ENCODE measurements at places on chromosomes 1 and 21.

- DNase-seq = peak; percentile 18
Measured at GRCh38 chr21:15224346-15225086, 159.7 kb upstream of the NRIP1 start.

DNA sequence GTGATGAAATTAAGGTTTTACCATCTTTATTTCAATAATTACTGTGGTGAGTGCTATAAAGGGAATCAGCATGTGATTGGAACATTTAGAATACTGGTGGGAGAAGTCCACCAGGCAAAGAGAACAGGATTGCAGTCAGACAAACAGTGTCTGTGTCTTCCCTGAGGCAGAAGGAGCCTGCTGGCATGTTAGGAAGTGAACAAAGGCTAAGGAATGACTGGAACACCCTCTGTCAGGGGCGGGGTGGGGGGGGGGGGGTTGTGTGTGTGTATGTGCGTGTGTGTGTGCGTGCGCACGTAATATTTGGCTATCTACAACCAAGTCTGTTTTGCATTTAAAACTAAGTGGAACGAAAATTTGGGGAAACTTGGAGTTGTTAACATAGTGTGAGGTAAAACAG lies 30.2 kb downstream of the SRRM1 start:
- DNase-seq = peak; percentile 21

- no peak for DNase-seq
Measured at GRCh38 chr21:29481081-29481480, 182.4 kb downstream of the BACH1 start.

GRCh38 chr1:16905110-16905867 lies 9.5 kb downstream of the RNU1-2 start:
- peak; percentile 35 for DNase-seq

DNA sequence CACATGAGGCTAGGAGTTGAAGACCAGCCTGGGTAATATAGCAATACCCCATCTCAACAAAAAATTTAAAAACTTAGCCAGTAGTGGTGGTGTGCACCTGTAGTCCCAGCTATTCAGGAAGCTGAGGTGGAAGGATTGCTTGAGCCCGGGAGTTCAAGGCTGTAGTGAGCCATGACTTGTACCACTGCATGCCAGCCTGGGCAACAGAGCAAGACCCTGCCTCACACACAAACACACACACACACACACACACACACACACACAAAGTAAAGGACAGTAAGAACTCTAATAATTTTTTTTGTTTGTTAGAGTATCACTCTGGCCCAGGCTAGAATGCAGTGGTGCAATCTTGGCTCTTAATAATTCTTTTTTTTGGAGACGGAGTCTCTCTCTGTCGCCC lies 138.0 kb upstream of the SOD1 start:
- no peak for DNase-seq

DNA sequence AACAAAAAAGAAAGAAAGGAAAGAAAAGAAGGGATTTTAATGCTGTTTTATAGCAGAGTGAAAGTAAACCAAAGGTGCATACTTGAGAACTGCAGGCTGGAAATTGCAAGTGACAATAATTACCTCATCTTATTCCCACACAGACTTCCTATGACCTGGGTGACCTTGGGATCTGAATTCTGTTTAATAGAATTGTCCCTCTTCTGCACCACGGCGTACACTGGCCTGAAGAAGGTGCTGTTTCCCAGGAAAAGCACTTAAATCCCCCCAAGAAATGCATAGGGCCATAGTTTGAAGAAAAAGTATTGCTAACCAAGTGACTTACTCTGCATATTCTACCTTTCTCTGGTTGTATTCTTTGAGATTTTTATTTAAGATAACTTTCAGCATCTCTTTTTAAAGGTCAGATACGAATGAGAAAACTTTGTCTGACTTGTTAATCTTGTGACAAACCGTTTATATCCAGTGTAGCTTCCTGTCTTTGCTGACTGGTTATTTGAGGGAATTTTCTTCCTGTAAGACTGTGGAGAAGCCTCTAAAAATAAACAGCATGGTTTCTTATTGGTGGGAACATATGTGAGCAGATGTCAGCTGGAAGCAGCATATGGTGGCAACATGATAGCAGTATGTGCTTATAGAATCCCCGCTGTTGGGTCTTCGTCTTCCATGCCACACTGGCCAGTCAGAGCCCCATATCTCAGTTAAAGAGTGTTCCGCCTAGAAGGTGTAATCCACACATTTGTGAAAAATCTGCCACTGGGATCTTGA lies 16.3 kb downstream of the TGFB2 start:
- DNase-seq = peak; percentile 58

DNA sequence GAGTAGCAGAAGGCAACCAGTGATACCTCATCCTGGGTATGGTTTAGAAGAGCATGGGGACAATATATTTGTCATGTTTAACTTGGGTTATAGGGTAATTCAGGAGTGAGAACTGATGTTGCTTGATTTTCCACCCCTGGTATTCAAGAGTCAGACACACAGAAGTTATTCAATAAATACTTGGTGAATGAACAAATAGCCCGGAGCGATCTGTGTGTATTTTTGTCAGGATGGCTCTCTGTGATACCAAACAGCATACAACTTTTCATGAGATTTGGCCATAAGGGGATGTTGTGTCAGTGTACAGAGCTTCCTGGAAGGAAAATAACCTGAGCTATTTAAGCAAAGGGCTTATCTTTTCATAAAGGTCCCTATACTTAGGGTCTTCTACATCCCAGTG lies 270.2 kb upstream of the C1orf87 start:
- DNase-seq = no peak

DNA sequence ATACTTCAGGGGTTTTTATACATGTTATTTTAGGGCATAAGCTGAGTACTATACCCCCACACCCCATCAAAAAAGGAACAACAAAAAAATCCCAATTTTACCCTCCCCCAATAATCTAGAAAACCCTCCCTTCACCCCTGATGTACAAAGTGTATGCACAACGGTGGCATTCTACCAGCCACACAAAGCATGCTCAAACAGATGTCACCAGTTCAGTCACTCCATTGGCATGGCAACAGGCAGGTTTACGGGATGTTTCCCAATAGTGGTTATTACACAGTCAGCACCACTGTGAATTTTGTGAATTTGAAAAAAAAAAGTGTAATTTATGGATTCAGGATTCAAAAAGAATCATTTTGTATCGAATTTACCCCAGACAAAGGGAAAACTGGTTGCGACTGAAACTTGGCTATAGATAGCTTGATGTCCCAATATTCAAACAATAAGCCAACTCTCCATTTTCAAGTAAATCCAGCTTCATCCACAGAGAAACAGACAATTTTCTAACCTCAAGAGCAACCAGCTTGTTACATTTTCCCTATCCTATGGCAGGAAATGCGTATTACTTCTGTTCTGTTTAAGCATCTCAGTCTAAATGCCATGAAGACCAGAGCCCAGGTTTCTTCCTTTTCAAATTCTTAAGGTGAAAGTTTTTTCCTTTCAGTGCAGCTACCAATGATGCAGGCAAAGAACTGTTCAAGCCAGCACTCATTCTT lies 34.0 kb upstream of the SLC45A3 start:
- DNase-seq = peak; percentile 62

- DNase-seq = no peak
Measured at GRCh38 chr1:241605146-241605805, 34.9 kb downstream of the CHML start.

DNA sequence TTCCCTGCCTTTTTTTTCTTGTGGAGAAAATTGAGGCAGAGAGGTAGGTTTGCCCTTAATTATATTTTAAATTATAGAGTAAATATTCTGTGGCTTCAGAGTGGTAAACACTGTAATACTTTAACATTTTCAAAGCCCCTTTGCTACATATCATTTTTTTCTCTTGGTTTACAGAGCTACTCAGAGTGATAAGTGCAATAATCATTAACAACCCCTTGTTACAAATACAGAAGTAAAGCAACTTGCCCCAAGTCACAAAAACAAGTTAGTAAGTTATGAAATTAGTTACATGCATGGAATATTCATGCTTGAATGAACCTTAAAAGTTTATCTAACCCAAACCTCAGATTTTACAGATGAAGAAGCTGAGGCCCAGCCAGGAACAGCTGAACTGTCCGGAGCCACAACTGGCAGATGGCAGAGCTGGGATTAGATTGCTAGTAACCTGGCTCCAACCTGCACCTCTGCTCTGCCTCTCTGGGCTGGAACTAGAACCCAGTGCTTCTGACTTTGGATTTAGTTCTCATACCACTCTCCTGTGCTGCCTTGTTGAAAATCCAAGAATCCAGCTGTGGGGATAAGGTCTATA lies 48.7 kb downstream of the TNN start:
- DNase-seq = no peak

DNA sequence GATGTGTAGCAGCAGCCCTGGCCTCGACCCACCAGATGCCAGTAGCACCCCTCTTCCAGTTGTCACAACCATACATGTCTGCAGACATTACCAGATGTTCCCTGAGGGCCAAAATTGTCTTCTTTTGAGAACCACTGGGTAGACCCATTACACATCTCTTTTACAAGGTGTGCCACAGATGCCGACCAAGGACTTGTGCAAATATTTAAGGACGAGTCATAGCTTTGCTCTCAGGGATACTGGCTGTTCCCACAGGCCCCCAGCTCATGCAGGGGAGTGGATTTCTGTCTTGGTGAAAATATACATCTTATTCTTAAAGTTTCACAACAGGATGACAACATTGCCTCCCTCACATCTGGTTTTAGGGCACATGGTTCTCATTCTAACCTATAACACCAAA lies 59.4 kb upstream of the ZBTB18 start:
- no peak for DNase-seq

DNA sequence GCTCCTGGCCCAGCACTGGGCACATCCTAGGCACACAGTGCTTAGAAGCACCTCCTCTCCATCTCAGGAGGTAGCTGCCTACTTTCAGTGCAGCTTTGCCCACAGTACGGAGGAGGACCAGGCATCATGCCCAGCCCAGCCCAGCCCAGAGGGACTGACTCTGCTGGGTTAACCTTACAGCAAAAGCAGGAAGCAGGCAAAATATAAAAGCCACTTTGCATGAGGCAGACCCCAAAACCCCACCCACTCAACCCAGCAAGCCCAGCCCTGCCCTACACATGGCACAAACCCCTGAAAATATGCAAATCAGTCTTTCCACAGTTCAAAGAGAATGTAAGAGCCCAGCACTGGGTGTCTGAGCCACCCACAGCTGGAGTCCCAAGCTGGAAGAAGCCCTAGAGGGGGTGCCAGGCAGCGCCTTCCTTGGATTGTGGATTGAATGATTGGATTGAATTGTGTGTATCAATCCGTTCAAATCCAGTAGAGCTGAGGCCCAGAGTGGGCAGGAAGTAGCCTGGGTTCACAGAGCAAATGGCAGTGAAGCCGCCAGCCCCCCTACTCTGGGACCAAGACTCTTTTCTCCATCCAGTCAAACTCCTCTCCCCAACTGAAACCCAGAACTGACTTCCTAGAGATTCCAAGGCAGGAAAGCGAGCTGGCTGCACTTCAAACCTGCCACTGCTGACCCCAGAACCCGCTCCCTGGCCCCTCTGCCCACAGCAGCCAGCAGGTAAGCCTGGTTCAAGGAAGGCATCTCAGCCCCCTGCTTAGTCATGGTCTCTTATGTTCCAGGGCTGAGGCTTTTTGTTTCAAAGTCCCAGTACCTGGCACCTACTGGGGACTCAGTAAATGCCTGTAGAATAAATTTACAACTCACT lies 117.7 kb downstream of the LACTBL1 start:
- no peak for DNase-seq

DNA sequence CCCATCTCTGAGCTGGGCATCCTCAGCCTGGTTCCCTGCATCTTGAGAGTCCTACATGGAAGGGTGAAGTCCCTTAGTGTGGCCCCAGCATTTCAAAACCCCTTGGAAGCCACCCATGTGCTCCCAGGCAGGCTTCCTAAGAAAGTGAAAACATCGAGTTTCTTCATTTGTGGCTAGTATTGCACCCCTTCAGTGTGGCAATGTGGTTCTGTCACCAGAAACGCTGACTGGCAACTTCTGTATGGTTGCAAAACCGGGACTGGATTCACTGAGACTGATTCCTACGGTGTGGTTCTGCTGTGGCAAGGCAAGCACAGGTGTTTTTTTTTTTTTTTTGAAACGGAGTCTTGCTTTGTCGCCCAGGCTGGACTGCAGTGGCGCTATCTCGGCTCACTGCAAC lies 9.0 kb upstream of the IFNGR2 start:
- no peak for DNase-seq

GRCh38 chr1:110620250-110620615 lies 14.1 kb upstream of the KCNA2 start:
- DNase-seq = no peak

GRCh38 chr1:23242414-23242813 lies 25.1 kb upstream of the HTR1D start:
- DNase-seq = no peak

GRCh38 chr21:43362915-43363314 lies 64.0 kb downstream of the SIK1 start:
- no peak for DNase-seq

DNA sequence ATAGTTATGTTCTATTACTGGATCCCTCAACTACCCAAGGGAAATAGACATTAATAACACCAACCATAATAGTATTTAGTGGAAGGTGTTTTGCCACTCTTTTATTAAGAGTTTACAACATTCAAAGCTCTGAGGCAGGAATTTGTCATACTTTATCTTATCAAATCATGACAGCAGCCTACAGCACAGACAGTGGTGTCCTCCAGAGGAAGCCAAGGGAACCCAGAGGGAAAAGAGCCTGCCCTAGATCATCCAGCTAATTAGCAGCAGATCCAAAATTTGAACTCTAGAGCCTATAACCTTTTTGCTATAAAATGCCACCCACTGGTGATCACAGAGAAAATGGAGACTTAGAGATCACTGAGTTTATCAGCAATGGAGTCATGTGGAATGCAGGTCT lies 18.2 kb downstream of the VAV3 start:
- DNase-seq = no peak

- no peak for DNase-seq
Measured at GRCh38 chr21:44020551-44020950, 8.4 kb downstream of the TRAPPC10 start.

DNA sequence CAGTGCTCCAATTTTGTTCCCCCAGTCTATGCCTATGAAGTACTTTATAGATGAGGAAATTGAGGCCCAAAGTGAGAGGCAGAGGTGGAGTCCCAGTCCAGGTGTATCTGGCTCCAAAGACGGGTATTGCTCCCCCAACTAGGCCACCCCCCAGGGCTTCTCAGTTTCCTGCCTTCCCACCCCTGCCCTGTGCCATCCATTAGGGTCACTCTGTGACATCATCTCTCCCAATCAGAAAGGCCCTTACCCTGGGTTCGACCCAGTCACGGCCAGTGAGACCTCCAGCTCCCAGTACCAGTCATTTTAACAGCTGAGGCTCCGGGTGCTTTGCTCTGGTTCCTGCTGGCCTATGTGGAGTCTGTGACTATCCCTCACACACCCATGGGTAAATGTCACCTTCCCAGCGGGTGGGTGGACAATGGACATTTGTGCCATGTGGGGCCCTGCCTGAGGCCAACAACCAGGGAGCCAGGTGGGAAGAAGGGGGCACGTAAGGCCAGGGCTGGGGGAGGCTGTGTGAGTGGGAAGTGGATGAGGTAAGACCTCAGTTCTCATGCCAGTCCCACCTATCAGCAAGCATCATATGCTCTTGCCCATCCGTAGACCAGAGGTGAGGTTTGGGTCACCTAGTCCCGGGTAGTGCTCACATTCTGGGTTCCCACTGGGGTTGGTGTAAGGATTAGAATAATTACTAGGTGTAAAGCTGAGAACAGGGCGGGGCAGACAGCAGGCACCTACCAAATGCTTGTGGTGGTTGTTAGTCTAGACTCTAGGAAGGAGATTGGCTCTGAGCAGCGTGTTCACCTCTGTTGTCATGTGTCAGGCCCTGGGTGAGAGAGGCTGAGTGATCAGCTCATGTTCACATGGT lies 685.9 kb downstream of the MATN1 start:
- no peak for DNase-seq

All from AG08395 (cell line).